Chondrocyte (in vitro differentiated cells): ENCODE measurements at places on chromosomes 2 and 18.

GRCh38 chr2:239884051-239884405 lies 141.1 kb downstream of the NDUFA10 start:
- H3K4me3 ChIP-seq, result no peak overlapping the region
- DNase-seq, result no peak
- no peaks in the 10 kb centered on the region for H3K27me3 ChIP-seq
- H3K36me3 ChIP-seq, result peaks cover 9% of the 10 kb centered on the region
- no peak overlapping the region for H3K27ac ChIP-seq

DNA sequence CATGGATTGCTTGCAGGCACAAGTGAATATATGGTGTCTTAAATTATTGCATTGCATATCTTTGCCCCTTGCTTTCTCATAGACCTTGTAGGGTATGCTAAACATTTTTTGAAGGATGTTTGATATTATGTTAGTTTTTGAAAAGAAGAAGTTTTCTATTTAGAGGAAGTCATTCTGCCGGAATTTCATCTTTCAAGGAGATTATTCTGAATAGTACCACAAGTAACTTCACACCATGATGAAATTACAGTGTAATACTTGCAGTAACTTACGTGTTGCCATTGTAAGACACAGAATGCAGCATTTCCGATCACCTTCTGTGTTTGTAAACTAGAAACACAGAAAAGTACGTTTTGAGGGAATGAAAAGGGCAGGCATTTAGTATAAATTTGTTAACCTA lies 71.9 kb downstream of the ACVR2A start:
- no peak for DNase-seq
- H3K4me3 ChIP-seq, result no peak overlapping the region
- no peaks in the 10 kb centered on the region for H3K27me3 ChIP-seq

DNA sequence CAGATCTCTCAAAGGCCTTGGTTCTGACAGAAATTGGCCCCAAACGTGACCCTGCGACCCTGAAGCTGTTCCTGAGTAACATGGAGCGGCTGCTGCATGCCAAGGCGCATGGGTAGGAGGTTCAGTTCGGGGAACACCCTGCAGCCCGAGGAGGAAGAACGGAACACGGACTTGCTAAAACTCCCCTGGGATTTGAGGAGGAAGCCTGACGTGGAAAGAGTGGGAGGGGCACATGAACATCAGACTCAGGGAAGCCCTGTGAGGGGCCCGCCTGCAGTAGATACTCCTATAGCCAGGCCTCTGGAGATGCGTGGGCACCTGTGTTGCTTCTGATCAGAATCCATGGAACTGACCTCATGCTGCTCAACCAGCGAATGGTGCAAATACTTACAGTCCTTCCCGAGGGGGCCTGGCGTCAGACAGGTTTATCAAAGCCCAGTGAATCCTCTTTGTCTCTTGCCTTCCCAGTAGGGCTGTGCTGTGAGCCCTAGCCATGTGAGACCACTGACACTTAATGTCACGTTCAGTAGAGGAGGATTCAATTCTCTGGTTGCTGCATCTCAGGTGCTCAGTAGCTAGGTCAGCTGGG lies 46.8 kb downstream of the IMPA2 start:
- H3K4me1 ChIP-seq, result peaks cover 10% of the 10 kb centered on the region
- peaks cover 4% of the 10 kb centered on the region for H3K36me3 ChIP-seq
- DNase-seq, result no peak
- H3K27ac ChIP-seq, result no peak overlapping the region
- no peaks in the 10 kb centered on the region for H3K27me3 ChIP-seq
- H3K4me3 ChIP-seq, result no peak overlapping the region

GRCh38 chr18:9914334-9914583 lies 443 bp downstream of the VAPA start:
- H3K36me3 ChIP-seq, result no peaks in the 10 kb centered on the region
- peak overlapping the region; percentile 82 for H3K27ac ChIP-seq
- no peak for DNase-seq
- H3K4me3 ChIP-seq, result peak overlapping the region; percentile 86
- H3K27me3 ChIP-seq, result peaks cover 1% of the 10 kb centered on the region
- H3K4me1 ChIP-seq, result peaks cover 26% of the 10 kb centered on the region

GRCh38 chr18:47767699-47768098 lies 162.8 kb downstream of the SMAD2 start:
- H3K36me3 ChIP-seq, result no peaks in the 10 kb centered on the region
- peaks cover 43% of the 10 kb centered on the region for H3K27me3 ChIP-seq
- no peak for DNase-seq
- no peak overlapping the region for H3K27ac ChIP-seq
- H3K4me1 ChIP-seq, result no peaks in the 10 kb centered on the region
- H3K4me3 ChIP-seq, result no peak overlapping the region

GRCh38 chr2:8243748-8244400 lies 438.0 kb upstream of the ID2 start:
- H3K36me3 ChIP-seq, result no peaks in the 10 kb centered on the region
- no peaks in the 10 kb centered on the region for H3K27me3 ChIP-seq
- peaks cover 18% of the 10 kb centered on the region for H3K4me1 ChIP-seq
- no peak overlapping the region for H3K27ac ChIP-seq
- H3K4me3 ChIP-seq, result no peak overlapping the region
- DNase-seq, result no peak

- H3K36me3 ChIP-seq, result no peaks in the 10 kb centered on the region
- H3K27me3 ChIP-seq, result peaks cover 6% of the 10 kb centered on the region
- H3K27ac ChIP-seq, result no peak overlapping the region
- H3K4me3 ChIP-seq, result no peak overlapping the region
Measured at GRCh38 chr18:28511413-28511821, 334.5 kb upstream of the CDH2 start.

DNA sequence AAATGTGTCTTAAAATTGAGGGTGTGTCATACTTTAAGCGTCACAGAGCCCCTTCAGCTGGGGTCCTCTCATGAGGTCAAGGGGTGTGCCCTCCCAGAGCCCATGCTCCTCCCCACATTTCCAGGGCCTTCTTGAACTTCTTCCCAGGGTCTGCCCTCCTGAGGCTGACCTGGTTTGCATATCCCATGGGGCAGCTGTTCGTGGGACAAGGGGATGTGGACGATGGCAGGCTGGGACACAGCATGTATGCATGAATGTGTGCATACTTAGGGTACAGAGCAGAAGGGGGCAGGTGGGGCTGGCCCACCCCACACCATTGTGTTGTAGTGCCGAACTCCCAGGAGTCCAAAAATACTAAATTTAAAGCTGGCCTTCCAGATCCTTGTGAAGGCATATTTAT lies 46.2 kb upstream of the TAF1B start:
- H3K27me3 ChIP-seq, result peaks cover 2% of the 10 kb centered on the region
- no peak for DNase-seq
- no peaks in the 10 kb centered on the region for H3K36me3 ChIP-seq
- H3K4me3 ChIP-seq, result no peak overlapping the region
- H3K4me1 ChIP-seq, result peaks cover 27% of the 10 kb centered on the region

DNA sequence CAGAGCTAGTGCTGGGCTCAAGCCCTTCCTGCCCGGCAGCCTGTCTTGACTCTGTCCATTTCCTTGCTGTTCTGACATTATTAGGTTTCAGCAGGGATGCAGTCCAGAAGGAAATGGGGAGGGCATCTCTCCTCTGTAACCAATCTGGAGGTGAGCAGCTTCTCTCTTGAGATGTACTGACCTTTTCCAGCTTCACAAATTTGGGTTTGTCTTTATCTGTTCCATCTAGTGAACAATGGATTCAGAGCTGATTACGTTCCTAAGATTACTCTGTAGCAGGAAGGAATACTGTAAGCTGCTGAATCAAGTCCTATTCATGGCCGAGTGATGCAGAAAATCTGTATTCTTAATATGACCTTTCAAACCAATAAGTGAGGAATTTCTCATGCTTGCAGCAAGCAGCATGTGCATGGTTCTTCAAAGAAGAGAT lies 11.0 kb downstream of the PLA2R1 start:
- no peak overlapping the region for H3K4me3 ChIP-seq
- no peaks in the 10 kb centered on the region for H3K27me3 ChIP-seq
- H3K36me3 ChIP-seq, result peaks cover under 1% of the 10 kb centered on the region
- H3K4me1 ChIP-seq, result peaks cover 41% of the 10 kb centered on the region

GRCh38 chr2:164803776-164804466 lies 37.7 kb downstream of the COBLL1 start:
- H3K4me1 ChIP-seq, result peaks cover 44% of the 10 kb centered on the region
- DNase-seq, result no peak
- H3K27me3 ChIP-seq, result no peaks in the 10 kb centered on the region
- H3K4me3 ChIP-seq, result no peak overlapping the region

GRCh38 chr2:166958986-166959481 lies 70.8 kb downstream of the XIRP2 start:
- H3K36me3 ChIP-seq, result no peaks in the 10 kb centered on the region
- no peaks in the 10 kb centered on the region for H3K4me1 ChIP-seq
- no peak overlapping the region for H3K27ac ChIP-seq
- peaks cover 3% of the 10 kb centered on the region for H3K27me3 ChIP-seq
